Activated naive CD8-positive, alpha-beta T cell treated with anti-CD3 and anti-CD28 coated beads for 36 hours (primary cell): ENCODE measurements at places on chromosomes 6 and 20. TPM values are rescaled to one million over a fixed set of nuclear protein-coding genes. Genes with fewer than 3 reads are reported as not detected.

Gene MYCT1
- not detected for total RNA-seq

Gene GSTA2
- not detected for total RNA-seq

Gene MKKS
- total RNA-seq, result 7.0 TPM

Gene DZANK1
- total RNA-seq, result 1.9 TPM

Gene THBD
- total RNA-seq, result not detected

Gene TIAM2
- total RNA-seq, result 2.5 TPM

Gene ZNF334
- 5.8 TPM for total RNA-seq

Gene CALHM4
- not detected for total RNA-seq

Gene LY86
- total RNA-seq, result 1.2 TPM

Gene MMP24OS
- 27.2 TPM for total RNA-seq

Gene OVOL2
- not detected for total RNA-seq

Gene BPIFB4
- total RNA-seq, result not detected

Gene ID1
- total RNA-seq, result 0.37 TPM

- DNase-seq, result no peak
Observed at GRCh38 chr6:153130515-153131036, 506 bp downstream of the RGS17 start.

DNA sequence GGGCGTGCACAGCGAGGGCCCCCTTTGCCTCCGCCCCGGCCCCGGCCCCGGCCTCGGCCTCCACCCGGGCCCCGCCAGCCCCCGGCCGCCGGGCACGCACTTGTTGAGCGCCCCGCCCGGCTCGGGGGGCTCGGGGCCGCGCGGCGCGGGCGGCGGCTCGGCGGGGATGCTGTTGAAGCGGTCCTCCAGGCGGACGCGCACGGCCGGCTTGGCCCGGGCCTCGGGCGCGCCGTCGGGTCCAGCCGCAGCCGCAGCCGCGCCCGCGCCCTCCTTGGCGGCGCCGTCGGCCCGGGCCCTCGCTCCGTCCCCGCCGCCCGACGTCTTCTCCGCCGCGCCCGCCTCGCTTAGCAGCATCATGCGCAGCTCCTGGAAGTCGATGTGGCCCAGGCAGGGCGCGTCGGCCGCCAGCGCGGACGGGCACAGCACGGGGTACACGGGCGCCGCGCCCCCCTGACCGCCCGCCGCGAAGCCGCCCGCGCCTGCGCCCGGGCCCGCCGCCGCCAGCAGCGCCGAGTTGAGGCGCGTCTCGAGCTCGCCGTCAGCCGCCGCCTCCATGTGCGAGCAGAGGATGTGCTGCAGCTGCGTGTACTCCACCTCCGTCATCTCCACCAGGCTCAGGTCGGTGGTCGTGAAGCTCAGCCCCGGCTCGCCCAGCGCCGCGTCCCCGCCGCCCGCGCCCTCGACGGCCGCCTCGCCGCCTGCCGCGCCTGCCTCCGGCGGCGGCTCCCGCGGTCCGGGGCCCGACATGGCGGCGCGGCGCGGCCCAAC is 514 bp downstream of the TCFL5 start:
- DNase-seq, result peak; percentile 60

- DNase-seq, result peak; percentile 72
Observed at GRCh38 chr6:15299430-15300131, 53.7 kb downstream of the JARID2 start.

- no peak for DNase-seq
Observed at GRCh38 chr6:40349123-40349900, 237.9 kb downstream of the LRFN2 start.

GRCh38 chr6:51349857-51350256 is 531.2 kb downstream of the TFAP2B start:
- no peak for DNase-seq

DNA sequence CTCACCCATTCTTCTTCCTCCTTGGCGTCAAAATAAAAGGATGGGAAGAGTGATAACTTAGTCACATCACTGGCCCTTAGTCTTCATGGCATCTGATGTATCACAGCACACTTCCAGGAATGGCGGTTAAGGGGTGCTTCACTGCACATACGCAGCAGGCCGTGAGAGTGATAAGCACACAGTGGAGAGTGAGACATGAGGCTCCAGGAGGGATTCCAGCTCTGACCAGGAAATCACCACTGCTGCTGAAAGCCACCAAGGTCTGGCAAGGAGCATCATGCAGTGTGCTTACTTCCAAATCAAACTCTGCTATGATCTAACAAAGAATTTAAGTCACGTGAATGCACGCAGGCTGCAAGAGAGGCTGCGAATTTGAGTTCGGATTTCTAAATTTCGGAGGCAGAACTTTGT is 62.4 kb downstream of the ARID1B start:
- DNase-seq, result no peak

DNA sequence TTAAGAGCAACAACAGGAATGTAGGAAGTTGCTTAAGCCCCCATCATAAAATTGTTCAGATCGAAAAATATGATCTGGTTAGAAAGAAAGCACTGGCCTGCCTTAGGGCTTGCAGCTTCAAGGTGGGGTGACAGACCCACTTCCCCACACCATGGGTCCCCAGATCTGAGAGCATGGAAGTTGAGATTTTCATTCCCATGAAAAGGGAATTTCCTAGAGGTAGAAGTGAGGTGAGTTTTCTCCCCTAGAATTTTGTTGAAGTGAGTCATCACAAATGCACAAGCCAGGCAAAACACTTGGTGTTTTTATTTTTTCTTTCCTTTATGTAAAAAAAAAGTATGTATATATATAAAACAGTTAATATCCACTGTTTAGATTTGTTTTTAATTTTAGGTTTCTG is 213.6 kb upstream of the SUPT3H start:
- no peak for DNase-seq

- no peak for DNase-seq
Observed at GRCh38 chr20:36624068-36624943, 18.7 kb downstream of the RAB5IF start.

- no peak for DNase-seq
Observed at GRCh38 chr20:42686057-42686456, 503.6 kb downstream of the PTPRT start.

DNA sequence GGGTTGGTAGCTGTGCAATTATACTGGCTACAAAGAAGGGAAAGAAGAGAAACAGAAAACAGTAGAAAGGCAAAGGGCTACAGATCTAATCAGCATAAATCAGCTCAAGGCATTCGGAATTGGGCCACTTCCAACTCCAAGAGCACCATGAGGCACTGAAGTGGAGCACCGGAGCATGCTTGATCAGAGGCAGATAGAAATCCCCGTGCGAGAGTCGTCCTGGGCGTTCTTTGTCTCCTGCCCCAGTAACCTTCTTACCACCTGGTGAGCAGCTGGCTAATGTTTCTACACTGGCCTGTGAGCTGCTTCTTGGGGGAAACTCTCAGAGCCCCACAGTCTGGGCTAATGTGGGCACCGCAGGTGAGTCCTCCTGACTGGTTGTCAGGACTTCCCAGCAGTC is 16.7 kb downstream of the NEDD9 start:
- no peak for DNase-seq

- DNase-seq, result no peak
Observed at GRCh38 chr6:45532721-45533210, 155.0 kb upstream of the SUPT3H start.

DNA sequence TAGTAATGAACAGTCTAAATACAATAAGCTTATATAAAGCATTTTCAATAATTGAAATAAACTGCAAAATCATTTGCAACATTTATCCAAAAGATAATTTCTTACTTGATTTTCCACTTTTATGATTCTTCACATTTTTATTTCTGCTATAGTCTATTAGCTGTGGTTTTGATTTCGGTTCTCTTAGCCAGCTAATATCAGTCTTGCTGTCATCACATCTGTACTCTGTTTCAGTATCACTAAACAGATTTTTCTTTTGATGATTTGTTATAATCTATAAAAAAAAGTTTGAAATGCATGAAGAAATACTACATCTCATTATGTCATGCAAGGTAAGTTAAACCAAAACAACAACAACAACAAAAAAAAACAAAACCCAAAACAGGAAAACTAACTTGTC is 53.2 kb downstream of the SYCP2 start:
- DNase-seq, result no peak

GRCh38 chr6:120357447-120357846 is 976.8 kb downstream of the TBC1D32 start:
- no peak for DNase-seq

DNA sequence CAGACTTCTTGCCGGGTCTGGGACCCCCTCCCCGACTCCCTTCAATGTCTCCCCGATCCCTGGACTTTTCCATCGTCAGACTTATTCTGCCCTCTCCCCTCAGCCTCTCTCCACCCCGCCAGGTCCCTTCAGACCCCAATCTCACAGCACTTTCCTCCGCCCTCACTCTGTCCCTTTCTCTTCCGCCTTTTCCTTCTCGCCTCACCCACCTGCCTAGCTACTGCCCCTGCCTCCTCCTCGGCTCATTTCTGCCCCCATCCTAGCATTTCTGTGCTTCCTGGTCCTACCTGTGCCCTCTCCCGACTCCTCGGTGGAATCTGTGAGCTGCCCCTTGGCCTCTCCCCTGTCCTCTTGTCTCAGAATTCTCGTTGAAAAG is 616 bp downstream of the CHMP4B start:
- DNase-seq, result peak; percentile 23

- DNase-seq, result no peak
Observed at GRCh38 chr6:155235087-155235486, 28.7 kb upstream of the CLDN20 start.

- DNase-seq, result no peak
Observed at GRCh38 chr6:138691595-138692057, 81.9 kb upstream of the CCDC28A start.

DNA sequence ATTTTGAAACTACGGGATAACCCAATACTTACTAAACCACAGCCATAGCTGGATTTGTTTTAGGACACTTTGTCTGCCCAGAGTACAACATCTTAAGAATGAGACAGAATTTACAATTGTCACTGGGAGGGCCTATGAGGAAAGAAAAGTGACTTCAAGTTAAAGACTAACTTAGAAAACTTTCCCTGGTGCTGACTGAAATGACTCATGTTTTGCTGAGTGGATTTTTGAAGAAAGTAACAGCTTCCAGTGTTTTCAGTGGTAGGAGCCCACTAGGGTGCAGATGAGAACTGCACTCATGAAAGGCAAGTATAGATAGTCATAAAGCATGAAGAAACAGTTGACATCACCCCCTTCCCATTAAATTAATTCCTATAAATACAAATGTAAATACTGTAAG is 988.2 kb upstream of the MAP3K7 start:
- no peak for DNase-seq

DNA sequence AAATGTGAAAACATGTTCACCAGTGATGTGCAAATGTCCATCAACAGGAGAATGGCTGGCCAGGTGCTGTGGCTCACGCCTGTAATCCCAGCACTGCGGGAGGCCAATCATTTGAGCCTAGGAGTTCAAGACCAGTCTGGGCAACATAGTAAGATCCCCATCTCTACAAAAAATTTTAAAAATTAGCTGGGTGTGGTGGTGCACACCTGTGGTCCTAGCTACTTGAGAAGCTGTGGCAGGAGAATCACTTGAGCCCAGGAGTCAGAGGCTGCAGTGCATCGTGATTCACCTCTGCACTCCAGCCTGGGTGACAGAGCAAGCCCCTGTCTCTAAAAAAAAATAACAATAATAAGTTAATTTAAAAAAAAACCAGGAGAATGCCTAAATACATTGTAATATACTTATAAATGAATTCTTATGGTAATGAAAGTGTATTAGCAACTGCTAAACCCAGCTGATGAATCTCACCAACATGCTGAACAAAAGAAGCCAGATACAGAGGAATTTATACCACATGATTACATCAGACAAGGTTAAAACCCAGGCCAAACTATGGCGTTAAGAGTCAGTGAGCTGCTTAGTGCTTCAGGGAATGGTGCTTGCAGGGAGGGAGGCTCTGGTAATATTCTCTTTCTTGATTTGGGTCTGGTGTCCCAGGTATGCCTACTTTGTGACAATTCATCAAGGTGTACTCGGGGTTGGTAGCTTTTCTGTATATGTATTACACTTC is 36.4 kb downstream of the RPP40 start:
- no peak for DNase-seq
